Stimulated activated CD4-positive, alpha-beta T cell treated with anti-CD3 and anti-CD28 coated beads, Interleukin-2, amount 100 ng/mL, for 4 hours (primary cell): ENCODE measurements at places on chromosomes 13 and 19.

DNA sequence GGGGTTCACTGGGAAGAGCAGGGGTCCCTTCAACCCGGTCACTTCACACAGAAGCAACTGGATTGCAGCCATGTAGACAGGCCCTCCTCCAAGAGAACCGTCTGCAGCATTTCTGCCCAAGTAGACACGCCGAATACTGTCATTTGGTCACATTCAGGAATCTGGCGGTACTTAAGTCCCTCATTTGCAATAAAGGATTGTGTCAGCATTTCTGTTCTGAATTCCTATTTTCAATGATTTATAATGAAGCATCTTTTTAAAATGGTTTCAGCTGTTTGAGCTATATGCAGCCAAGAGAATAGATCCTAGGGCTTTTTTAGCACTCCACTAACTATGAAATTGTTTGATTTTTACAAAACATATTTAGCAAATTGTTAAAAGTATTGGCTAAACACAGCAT is 143.5 kb upstream of the SOX1 start:
- DNase-seq: no peak

DNA sequence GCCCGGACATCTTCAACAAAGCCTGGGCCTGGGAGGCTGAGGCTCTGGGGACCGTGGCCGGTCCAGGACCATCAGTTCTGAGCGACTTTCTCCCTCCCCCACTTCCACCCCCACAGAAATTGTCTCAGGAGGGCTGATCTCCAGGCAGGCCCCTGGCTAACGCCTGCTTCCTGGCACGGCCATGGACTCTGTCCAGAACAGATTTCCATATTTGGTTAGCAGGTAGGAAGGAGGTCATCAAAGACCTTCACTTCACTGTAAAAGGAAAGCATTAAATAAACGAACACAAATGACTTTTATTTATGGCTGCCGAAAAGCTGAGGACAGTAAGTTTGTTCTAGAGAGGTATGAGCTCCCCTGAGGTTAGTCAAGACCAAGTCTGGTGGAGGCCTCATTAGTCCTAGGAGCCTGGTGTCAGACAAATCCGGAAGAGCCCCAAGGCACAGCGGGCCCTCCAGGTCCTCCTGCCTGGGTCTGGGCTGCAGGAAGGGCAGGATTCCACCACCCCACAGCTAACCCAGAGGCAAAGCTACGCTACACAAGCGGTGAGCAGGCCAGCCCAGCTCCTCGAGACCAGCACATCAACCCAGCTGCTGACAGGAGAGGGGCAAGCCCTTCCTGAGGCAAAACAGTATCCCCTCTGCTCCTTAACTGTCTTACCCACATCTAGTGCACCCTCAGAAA is 4.6 kb upstream of the PLPP2 start:
- DNase-seq: no peak

DNA sequence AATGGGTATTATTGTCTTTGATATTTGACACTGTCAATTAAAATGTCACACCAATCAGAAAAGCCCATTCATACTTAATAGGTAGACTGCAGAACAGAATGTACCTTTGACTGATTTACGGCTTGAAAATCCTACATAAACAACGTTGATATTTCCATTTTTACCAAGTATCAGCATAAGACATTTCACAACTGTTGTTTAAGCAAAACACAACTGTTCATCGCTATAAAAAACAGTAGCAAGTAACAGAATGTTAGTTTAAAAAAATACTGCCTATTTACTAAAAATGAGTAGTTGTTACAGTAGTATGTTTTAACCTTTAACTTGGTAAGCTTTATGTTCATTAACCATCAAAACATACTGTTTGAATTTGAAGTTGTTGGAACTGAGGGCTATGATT is 1096.6 kb downstream of the PCDH17 start:
- DNase-seq: no peak

DNA sequence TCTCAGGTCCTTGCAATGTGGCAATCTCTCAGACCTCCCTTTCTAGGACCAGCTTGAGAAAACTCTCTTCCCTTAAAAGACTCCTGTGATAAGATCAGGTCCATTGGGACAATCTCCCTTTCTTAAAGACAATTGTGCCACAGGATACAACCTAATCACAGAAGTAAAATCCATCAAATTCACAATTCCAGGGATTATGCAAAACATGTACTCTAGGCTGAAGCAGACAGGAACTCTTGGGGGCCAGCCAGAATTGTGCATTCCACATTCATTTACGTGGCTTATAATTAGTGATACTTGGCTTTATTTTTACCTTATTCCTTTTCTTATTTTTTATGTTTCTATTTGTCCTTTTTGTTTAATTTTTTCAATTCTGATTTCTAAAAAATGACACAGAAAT is 257.9 kb downstream of the KLF12 start:
- no peak for DNase-seq

- no peak for DNase-seq
Observed at GRCh38 chr13:36163809-36164308, 32.7 kb upstream of the DCLK1 start.

GRCh38 chr19:11164879-11165406 is 9.4 kb upstream of the SPC24 start:
- no peak for DNase-seq

DNA sequence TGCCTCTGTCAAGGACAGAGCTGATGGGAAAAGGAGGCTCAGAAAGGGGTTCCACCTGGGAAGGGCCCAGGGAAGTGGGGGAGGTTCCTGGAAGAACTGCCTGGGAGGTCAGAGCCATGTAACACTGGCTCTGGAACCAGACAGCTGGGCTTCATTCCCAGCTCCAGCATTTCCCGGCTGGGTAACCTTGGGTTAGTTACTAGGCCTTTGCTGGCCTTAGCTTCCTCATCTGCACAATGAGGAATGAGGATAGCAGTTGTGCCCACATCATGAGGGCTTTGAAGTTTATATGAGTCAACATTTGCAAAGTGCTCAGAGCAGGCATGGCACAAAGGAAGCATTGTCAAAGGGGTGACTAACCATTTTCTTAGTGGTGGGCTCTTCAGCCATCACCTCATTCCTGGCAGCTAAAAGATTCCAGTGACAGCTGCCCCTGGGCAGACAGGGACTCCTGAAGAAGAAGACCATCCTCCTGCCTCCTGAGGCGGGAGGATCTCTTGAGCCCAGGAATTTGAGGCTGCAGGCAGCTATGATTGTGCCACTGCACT is 1.7 kb upstream of the DNAJB1 start:
- peak; percentile 36 for DNase-seq
